Stimulated activated memory B cell treated with anti-CD40 and anti-IgM and Interleukin-4, amounts not matched to agents 10 μg/mL and 1 μg/mL and 100 μg/mL, for 72 hours (primary cell): ENCODE measurements at places on chromosomes 6 and 20.
A peak's percentile ranks its signal among the peaks of the same experiment; 100 is the strongest.

DNA sequence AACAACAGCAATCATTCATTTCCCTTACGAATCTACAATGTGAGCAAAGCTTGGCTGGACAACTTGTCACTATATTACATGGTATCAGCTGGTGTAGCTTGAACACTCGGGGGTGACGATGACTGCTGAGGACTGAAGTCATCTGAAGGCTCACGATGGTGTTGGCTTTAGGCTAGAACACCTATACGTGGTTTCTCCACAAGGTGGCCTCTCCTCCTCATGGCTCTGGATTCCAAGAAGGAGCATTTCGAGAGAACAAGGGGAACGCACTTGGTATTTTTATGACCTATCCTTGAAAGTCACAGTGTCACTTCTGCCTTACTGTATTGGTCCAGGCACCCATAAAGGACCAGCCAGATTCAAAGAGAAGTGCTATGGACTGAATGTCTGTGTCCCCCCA, 37.5 kb upstream of the ADGRF1 start:
- ATAC-seq, result no peak

DNA sequence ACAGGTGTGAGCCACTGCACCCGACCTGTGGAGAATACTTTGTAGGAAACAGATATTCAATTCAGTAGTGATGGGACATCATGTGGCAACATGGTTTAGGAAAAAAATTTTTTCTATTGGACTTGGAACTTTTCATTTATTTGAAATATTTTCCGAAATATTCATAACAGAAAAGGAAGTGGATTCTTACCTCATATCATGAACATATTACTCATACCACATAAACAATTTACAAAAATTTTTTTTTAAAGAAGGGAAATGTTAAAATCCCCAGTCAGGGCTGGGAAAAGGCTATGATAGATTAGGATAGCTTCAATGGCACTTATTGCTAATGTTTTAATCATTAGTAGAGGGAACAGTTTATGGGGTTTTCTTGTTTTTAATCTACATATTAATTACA, 6.8 kb upstream of the ALDH8A1 start:
- no peak for ATAC-seq

DNA sequence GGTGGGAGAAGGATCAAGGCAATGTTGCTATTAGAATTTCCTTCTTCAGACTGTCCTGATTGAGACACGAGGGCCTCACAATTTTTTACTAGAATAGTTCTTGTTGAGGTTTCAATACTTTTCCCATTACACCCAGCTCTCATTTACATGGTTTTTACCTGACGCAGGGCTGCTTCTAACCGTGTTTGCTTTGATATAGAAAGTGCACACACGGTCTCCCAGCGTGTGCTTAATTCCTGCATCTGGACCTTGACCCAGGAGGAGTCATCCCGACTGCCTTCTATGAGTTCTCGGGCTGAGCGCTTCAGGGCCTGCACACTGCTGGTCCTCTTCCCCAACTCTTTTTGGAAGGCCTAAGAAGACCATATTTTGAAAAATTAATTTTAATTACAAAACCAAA, 160.2 kb downstream of the DST start:
- no peak for ATAC-seq

GRCh38 chr20:56943946-56944945, 315.1 kb downstream of the TFAP2C start:
- no peak for ATAC-seq

GRCh38 chr6:25946631-25947030, 16.0 kb upstream of the TRIM38 start:
- ATAC-seq, result no peak

DNA sequence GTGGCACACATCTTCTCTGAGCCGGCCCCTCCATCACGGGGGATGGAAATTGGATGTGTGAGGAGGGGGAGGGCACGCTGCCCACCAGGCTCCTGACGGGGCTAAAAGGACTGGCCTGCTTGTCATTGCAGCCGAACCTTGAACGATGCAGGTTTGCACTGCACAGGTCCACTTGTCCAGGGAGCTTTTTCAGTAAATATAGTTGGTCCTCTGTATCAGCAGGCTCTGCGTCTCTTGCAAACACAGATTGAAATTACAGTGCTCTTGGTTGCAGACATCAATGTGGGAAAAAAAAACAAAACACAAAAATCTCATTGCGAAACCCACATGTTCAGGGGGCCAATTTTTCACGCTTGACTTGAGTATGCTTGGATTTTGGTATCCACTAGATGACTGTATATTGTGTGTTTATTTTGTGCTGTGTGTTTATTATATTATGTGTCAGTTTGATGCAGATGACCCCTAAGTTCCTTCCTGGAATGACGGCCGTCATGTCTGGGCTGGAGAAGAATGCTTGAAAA, 29.2 kb downstream of the ERMARD start:
- no peak for ATAC-seq

DNA sequence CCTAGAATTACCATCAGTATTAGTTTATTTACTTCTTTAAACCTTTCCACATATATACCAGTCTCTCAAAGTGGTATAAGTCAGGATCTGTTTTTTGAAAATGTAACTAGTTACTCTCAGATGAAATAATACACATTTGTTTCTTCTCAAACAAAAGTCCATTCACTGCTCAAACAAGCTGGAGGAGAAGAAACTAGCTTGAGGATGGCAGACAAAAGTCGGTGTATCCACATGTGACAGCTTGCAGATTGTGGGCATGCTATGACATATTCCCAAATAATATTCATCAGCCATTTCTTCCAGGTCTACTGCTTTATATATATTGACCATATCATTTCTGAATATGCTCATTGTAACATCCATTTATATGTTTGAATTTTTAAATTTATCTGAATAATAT, 197.4 kb upstream of the KCNQ5 start:
- no peak for ATAC-seq

- ATAC-seq, result no peak
Observed at GRCh38 chr6:167674486-167674885, 152.2 kb upstream of the AFDN start.

- peak; percentile 26 for ATAC-seq
Observed at GRCh38 chr20:47795214-47795907, 10.1 kb upstream of the SULF2 start.

DNA sequence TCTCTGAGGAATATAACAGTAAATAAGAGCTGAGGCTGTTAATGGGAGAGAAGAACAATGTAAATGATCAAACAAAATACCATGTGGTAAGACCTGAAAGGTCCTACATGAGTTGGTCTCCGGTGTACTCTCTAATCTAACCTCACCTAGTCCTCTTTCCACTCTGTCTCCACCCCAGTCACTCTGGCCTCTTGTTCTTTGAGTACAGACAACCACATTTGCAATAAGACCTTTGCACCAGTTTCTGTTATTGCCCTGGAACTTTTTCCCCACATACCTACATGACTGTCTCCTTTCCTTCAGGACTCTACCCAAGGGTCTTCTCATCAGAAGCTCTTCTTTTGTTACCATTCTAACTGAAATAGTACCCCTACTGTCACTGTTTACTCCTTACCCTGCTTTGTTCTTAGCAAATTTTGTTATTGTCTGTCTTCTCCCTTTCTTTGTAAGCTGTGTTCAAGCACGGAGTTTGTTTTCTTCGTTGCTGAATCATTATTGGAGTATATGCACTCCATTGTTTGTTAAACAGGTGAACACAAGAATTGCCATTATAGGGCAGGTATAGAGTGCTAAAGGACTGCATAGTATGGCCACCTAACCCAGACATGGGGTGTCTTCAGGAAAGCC, 37.3 kb downstream of the MAPK14 start:
- ATAC-seq, result no peak

DNA sequence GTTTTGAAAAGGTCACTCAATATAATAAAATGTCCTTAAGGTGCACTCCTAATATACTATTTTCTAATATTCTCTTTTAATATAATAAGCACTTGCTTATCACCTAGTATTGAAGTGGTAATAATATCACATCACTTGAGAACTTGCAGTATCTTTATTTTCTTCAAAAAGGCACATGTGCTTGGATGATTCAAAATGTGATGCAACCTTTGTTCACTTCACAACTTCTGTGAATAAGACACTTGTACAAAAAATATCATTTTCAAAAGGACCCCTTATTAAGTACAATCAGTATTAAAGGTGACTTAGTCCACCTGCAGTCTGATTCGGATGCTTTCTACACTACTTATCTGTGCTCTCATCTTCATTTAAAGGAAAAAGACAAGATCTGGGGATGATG, 3.4 kb downstream of the PRELID3B start:
- ATAC-seq, result no peak

DNA sequence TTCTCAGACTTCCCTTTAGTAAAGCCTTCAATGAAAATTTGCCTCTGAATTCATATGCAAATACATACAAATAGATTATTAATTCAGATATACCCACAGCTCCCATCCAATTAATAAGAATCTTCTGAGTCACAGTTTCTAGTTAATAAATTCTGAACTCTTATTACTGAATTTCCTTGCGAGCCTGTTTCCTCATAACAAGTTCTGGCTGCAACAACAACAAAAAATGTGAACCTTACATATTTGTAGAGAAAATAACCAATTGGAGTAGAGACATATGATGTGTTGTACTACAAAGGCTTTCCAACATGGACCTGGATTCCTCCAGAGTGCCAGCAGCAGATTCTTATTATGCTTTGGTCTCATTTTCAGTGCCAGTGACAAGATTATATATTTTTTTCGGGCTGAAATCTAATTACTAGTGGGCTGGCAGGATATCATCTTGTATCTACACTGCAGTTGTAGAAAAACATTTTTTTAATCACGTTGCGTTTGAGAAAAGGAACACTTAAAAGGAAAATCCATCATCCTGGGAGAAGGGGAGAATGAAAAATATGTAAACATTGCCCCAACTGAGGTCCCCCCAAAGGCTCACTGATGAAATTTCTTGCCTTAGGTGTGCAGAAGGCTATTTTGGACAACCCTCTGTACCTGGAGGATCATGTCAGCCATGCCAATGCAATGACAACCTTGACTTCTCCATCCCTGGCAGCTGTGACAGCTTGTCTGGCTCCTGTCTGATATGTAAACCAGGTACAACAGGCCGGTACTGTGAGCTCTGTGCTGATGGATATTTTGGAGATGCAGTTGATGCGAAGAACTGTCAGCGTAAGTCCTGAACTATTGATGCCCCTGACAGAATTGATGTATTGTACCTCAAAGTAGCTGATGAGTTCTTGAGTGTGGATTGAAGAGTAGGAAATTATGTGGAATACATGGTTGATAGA, 404.6 kb downstream of the LAMA2 start:
- no peak for ATAC-seq

GRCh38 chr6:90896075-90896547, 309.2 kb upstream of the MAP3K7 start:
- ATAC-seq, result no peak

DNA sequence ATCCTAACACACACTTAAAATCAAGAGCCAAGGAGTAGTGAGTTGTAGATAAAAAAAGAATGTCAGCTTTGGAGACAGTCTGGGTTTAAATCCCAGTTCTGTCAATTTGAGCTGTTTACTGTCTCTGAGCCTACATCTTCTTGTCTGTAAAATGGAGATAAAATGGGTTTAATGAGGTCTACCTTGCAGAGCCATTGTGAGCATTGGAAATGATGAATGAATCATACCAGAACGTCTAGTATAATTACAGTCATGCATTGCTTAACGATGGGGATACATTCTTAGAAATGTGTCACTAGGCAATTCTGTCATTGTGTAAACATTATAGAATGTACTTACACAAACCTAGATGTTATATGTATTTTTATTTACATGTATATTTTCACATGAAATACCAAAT, 17.6 kb upstream of the SGK2 start:
- ATAC-seq, result no peak

DNA sequence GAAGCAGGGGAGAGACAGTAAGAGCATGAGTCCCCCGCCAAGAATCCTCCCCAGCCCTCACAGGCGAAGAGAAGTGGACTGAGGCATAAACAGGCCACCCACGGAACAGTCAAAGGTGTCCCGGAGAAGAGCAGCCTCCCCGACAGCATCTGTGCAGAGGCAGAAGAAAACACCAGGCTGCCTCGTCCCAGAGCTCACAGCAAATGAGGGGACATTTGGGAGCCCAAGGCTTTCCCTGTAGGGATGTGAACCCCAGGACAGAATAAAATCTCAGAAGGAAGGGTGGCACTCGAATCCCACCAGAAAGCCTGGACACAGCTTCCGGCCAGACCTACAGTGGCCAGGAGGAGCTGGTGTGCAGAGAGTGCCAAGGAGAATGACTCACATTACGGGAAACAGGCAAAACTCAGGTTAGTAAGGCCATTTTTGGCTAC, 90.4 kb downstream of the DLL1 start:
- ATAC-seq, result no peak

GRCh38 chr20:35891375-35891774, 62.9 kb downstream of the SCAND1 start:
- ATAC-seq, result no peak

GRCh38 chr20:62811720-62812119, 5.1 kb upstream of the COL9A3 start:
- no peak for ATAC-seq

- no peak for ATAC-seq
Observed at GRCh38 chr6:25194172-25194678, 84.9 kb upstream of the CARMIL1 start.

DNA sequence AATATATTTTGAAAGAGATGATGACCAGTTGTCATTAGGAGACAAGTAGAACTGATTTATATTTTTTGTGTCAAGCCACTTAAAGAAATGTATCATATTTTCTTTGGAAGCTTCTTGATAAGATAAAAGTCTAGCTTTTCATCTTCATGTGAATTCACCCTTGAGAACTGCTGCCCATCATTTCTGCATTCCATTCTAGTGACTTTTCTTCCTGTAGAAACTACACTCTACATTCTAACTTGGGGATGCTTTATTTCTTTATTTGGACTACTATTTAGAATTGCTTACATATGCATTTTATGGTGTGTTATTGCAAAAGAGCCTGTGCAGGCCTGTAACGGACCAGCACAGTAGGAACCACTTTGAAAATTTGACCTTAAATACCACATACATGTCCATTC, 335.0 kb upstream of the KCNQ5 start:
- ATAC-seq, result no peak

DNA sequence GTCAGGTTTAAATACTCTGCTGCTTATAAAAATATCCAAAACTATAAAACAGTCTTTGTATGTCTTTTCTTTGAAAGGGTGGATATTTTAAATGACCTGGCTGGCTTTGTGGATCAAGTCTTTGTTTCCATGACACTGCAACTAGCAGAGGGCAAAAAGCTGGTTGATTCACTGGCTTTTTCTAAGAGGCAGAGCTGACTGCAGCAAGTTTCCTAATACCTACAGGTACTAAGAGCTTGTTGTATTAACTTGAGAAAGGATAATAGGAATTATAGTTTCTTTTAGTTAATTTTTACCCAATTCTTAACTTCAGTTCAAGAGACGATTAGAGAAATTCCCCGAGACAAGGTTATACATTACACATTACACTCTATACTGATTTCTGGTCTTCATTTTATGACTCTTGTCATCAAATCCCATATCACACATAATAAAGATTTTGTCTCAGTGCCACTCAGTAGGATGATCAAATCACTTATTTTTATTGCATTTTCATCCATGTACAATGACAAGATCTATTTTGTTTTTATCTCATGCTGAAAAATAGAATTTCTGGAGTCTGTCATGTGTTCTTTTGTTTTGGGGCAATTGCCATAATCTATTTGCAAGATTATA, 120.1 kb upstream of the RIMS1 start:
- ATAC-seq, result no peak
